ENCODE measurements at places on chromosomes 1 and 21.
A peak's percentile ranks its signal among the peaks of the same experiment; 100 is the strongest.

DNA sequence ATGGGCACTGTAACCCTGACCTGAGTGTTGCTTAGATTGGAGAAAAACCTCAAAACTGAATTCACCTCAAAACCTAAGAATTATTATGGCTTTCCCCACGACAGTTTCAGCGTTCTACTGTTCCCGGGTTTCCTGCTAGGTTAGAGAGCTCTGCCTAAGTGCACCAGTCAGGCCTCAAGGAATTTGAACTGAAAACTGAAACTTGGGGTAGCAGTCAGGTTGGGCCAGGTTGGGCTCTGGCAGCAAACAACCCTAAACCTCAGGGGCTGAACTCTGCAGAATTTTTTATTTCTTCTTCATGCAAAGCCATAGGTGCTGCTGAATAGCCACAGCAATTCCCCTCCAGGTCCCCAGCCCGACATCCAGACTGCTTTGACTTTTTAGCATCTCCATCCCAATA lies 437.0 kb upstream of the PROX1 start:
- DNase-seq: no peak

DNA sequence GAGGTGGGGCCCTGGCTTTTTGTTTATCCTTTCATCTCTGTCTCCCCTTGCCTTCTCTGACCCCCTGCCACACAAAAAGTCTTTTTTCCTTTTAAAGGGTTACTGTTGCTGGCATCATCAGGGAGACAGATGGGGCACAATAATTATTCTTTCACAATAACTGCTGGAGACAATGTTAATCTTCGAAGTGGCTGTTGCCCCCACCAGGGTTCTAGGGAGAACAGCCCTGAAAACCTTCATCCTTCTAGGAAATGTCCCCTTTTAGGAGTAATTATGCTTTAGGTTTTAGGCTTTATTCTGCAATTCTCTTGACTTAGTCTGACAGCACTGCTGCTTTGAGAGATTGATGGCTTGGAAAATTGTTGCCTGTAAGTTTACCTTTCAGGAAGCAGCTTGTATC lies 150.0 kb downstream of the NOS1AP start:
- no peak for DNase-seq

DNA sequence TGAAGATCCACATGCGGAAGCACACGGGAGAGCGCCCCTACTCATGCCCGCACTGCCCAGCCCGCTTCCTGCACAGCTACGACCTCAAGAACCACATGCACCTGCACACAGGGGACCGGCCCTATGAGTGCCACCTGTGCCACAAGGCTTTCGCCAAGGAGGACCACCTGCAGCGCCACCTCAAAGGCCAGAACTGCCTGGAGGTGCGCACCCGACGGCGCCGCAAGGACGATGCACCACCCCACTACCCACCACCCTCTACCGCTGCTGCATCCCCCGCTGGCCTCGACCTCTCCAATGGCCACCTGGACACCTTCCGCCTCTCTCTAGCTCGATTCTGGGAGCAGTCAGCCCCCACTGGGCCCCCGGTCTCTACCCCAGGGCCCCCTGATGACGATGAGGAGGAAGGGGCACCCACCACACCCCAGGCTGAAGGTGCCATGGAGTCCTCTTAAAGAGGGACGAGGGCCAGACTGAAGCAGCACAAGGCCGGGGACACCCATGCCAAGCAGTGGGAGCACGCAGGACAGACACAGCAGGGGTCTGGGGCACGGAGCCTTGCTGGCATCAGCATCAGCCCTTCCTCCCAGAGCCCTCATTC lies 13.7 kb downstream of the ZBTB7B start:
- DNase-seq: no peak

- no peak for DNase-seq
Measured at GRCh38 chr1:36161641-36162531, 5.9 kb downstream of the MAP7D1 start.

GRCh38 chr21:15097580-15097979 lies 32.8 kb upstream of the NRIP1 start:
- no peak for DNase-seq

GRCh38 chr1:202798792-202799331 lies 9.4 kb downstream of the KDM5B start:
- no peak for DNase-seq

GRCh38 chr1:109912214-109912861 lies 1.7 kb downstream of the CSF1 start:
- no peak for DNase-seq

DNA sequence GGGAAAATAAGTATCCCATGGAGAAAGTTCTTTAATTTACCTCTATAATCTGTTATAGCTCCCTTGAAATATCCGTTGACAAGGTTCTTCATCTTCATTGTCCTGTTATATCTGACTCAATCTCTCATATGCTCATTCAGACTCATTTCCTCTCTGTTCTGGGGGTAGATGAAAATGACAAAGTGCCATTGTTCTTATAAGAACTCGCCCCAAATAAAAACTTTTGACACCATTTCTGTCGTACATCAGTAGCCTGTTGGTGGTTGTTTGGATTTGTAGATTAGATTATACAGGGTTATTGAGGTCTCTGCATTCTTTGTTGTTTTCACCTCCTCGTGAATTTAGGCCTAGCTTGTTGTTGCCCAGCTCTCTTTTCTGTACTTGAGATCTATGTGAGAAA lies 55.2 kb upstream of the IPO9 start:
- DNase-seq: peak; percentile 44

- DNase-seq: no peak
Measured at GRCh38 chr1:212205843-212206242, 79.4 kb upstream of the PPP2R5A start.

- peak; percentile 21 for DNase-seq
Measured at GRCh38 chr1:32684167-32684811, 18.3 kb downstream of the SYNC start.

GRCh38 chr1:166164995-166165660 lies 1.7 kb downstream of the FAM78B start:
- no peak for DNase-seq

DNA sequence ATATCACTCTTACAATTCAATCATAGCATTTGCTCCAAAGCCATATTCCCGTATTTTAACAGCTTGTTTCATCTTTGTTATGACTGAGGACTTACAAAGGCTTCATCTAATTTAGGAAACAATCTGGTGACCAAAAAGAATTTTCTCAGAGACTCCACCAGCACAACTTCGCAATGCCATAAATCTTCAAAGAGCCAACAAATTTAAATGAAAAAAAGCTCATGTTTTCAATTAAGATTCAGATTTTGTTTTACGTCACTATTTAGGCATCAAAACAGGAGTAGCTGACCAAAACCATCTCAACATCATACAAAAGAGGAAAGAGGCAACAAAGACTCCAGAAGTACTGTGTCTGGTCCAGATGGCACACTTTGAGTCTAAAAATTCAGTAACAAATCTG lies 373.3 kb downstream of the TTLL7 start:
- no peak for DNase-seq

DNA sequence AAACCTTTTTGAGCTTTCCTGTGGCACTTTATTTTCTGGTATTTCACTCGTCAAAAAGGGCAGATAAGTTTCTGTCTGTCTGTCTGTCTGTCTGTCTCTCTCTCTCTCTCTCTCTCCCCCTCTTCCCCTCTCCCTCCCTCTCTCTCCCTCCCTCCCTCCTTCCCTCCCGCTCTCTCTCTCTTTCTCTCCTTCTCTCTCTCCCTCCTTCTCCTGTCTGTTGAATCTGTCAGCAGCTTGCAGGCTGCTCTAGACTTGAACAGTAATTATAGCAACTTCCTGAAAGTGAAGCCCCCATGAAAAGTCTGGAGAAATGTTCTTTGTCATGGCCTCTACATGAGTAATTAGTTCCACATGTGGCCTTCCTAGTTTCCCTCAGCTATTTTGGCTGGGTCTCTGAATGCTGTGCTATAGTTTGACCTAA lies 275.2 kb upstream of the C1orf105 start:
- no peak for DNase-seq

- no peak for DNase-seq
Measured at GRCh38 chr1:157269656-157270375, 131.6 kb upstream of the ETV3 start.

- DNase-seq: no peak
Measured at GRCh38 chr21:35048183-35048601, 910 bp downstream of the RUNX1 start.

DNA sequence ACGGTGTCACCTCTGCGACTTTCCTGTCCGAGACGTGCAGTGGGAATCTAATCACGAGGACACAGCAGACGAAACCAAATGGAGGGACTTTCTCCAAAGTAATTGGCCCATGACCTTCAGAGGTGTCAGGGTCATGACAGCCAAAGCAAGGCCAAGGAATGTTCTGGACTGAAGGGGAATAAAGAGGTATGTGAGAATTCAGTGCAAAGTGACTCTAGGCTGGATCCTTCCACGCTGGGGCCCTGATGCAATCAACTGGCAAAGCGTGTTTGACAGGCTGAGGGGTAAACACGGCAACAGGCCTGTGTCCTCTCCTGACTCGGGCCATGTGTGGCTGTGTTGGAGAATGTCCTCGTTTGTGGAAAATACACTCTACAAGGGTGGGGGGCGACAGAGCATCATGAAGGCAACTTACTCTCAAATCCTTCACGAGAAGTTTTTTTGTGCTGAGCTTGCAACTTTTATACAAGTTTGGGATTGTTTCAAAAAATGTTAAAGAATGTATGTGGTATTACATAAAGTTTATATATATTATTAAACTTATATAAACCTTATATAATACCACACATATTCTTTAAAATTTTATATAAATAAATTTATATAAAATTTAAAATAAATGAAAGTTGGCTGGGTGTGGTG lies 1.7 kb downstream of the CFAP74 start:
- DNase-seq: no peak

DNA sequence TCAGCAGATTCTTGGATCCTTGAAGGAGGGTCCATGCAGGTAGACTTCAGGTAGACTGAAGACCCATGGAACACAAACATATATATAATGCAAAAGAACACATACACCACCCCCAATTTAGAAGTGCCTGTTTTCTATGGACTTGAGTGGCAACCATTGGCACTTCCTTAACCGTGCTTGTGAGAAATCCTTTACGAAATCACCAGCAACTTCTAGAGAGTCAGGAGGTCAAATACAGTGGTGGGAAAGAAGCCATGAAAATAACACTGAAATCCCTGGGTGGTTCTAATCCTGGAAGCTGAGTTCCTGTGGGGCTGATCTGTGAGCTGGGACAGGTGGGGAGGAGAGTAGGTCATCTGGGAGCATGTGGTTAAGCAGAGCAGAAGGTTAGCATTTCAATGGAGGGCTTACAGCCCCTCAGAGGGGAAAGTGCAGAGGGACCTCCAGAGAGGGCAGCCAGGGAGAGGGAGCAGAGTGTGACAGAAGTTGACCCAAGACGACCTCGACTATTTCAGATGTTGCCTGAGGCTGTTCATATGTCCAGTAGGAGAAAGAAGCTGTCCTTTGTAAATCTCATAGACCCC lies 13.0 kb upstream of the IL10 start:
- DNase-seq: no peak

- DNase-seq: no peak
Measured at GRCh38 chr1:55380355-55380970, 165.3 kb upstream of the USP24 start.

DNA sequence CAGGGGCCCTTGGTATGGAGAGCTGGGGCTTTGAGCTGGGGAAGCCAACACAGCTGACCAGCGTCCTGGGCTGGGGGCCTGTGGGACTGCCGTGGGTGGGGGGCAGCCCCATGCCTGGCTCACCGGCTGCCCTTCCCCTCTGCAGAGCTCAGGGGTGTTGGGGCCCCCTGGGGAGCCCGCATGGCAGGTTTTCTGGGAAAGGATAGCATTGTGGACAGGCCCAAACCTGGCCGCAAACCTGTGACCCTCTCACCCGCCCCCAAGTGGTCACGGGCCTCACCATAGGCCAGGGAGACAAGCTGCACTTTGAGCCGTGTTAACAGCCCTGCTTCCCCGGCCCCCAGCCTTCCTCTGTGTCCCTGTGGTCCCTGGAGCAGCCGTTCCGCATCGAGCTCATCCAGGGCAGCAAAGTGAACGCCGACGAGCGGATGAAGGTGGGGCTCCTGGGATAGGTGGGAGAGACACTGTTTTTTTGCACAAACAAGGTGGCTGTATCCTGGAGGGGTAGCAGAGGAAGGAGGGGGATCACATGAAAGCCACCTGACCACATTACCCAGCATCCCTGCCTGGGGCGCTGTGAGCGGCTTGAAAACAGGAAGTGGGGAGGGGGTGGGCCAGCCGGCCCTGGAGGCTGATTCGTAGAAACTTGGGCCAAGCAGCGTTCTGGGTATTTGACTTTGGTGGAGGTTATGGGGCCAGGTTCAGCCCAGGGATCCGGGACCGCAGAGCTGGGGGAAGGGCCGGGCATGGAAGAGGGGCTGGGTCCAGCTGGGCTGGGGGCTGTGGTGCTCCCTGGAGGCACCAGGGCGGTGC lies 65.9 kb downstream of the PIK3CD start:
- DNase-seq: peak; percentile 92

DNA sequence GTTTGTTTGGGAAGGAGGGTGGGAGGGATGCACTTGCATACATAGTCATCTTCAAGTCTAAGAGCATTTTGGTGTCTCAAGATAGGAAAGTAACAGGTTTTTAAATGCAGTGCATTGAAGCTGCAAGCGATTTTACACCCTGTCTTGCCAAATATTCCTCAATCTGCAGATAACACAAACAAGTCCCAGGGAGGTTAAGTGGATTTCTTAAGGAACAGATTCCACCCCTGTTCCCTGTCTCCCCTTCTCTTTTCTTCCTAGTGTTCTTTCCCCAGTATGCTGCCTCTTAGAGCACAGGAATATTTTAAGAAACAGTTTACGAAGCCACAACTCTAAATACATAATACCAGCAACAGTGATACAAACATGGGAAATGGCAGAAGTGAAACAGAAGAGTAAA lies 389.9 kb downstream of the PLPP3 start:
- DNase-seq: no peak

DNA sequence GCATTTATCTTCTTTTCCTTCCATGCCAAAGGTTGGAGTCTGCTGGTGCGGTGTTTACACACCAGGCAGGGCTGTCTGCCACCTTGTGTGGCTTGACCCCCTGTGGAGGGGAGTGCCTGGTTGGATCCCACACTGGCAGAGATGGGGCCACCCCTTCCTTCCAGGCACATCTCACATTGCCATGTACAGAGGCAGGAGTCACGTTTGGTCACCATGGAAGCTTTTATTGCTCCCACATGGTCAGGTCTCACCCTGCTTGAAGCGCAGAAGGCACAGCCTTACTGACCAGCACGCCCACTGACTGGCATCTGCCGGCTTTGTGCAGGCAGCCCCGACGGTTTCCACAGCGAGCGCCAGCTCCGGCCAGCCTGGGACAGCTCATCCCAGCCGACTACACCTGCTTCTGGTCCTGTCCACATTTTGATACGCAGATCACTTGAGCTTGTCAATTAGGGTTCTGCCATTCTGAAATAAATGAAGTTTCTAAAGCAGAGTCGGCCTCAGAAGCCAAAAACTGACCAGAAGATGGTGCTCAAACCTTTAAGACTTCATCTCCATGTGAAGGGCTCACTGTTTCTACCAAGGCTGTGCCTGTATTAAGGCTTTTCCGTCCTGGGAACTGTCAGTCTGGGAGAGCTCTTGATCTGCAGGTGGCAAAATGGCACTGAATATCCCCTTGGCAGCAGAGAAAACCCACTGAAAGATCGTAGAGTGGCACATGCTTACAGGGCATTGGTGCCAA lies 35.6 kb upstream of the EPHA8 start:
- peak; percentile 50 for DNase-seq

- no peak for DNase-seq
Measured at GRCh38 chr1:217029281-217030157, 306.3 kb upstream of the ESRRG start.
